ENCODE measurements at places on chromosomes 7 and 10.

DNA sequence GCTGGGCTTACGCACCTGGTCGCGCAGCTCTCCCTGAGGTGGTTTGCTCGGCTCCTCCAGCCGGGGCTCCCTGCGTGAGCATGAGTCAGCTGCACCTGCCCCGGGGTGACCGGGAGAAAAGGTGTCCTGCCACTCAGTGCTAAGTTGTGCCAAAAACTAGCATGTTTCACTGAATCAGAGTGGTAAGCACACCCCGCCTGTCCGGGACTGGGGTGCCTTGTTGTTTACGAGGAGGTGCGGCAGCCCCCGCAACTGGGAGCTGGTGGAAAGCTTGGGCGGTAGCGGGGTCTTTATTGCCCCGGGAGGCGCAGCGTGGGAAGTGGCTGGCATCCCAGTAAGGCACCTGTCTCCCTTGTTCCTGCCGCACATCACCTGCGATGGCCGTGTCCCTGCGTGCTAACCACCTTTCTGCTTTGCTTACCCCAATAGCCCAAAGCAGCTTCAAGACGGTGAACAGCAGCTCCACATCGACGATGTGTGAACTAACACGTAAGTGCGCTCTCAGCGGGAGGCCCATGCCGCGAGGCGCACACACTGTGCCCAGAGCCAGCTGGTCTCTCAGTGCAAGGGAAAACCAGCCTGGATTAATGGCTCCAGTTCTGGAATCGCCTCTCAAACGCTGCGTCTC lies 506.6 kb upstream of the FOXK1 start:
- no peak for DNase-seq

DNA sequence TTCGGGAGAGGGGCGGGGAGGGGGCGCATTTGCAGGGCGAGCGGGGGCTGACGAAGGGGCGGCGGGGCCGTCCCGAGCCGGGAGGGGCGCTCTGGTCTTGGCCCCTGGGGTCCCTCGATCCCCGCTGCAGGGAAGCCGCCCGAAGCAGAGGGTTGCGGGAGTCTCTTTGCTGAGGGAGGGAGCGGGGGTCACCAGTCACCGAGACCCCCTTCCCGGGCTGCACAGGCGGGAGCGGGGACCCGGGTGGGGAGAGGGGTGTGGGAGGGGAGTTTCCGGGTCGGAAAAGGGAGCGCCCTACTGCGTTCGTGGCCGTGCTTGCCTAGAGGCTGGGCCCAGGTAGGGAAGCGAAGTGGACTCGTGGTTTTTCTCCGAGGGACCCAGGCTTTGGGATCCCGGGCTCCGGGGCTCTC lies 422 bp downstream of the AP1S1 start:
- DNase-seq, result peak; percentile 35

DNA sequence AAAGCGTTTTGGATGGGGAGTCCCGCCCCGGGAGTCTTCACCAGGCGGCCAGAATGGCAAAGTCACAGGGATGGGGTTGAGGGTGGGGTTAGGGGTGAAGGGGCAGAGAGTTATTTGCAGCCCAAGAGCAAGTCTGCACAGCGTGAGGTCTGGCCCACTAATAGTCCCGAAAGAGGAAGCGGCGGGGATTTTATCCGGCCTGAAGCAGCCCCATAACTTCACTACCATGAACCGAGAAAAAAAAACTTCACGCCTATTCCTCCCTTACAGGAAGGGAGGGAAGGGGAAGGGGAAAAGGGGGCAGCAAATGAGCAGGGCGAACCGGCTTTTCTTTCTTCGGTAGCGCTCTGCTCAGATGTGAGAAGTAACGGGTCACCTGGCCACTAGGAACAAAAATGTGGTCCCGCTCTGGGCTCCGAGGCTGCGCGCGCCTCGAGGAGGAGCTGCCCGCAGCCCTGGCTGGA lies 712 bp downstream of the ITPRIP start:
- DNase-seq, result no peak

DNA sequence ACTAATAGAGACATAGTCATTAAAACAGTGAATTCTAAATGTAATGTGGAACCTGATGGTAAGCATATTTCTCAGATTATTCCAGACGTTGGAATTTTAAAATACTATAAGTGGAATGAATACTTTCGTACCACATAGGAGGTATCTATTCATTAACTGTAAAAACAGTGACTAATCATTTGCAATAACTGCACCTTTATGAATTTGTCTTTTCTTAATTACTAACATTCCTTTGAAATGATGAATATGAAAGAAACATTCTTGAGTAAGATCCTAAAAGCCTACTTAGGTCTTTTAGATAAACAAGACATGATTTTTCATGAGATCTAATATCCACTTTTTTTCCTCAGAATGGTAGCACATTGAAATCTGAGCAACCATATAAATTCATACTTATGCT lies 549.0 kb upstream of the LRRN3 start:
- DNase-seq, result no peak
